Fibroblast of villous mesenchyme (primary cell): ENCODE measurements at places on chromosomes 12 and 14. TPM values are rescaled to one million over a fixed set of nuclear protein-coding genes. Genes with fewer than 3 reads are reported as not detected.

The C1QL4 gene
- under 0.01 TPM in 1 of 2 replicates, not detected in the other for total RNA-seq

The KRR1 gene
- 27.4 and 31.1 TPM in 2 replicates for total RNA-seq

The PRB4 gene
- not detected in 2 replicates for total RNA-seq

The MLXIP gene
- 16.4 and 18.4 TPM in 2 replicates for total RNA-seq

The AVPR1A gene
- under 0.01 TPM in 1 of 2 replicates, not detected in the other for total RNA-seq

The LGR5 gene
- total RNA-seq: not detected in 2 replicates

The TAS2R50 gene
- total RNA-seq: 5.8 and 7.3 TPM in 2 replicates

The FITM1 gene
- total RNA-seq: not detected in 2 replicates

The CLEC4A gene
- under 0.01 and 0.32 TPM in 2 replicates for total RNA-seq

The LAG3 gene
- total RNA-seq: 0.43 and 0.64 TPM in 2 replicates

The AMN gene
- under 0.01 and 0.43 TPM in 2 replicates for total RNA-seq

The R3HDM2 gene
- total RNA-seq: 16.8 and 19.0 TPM in 2 replicates

The LRR1 gene
- total RNA-seq: 20.9 and 26.8 TPM in 2 replicates
